ENCODE measurements at places on chromosomes 3 and 15. TPM values are rescaled to one million over a fixed set of nuclear protein-coding genes. Genes with fewer than 3 reads are reported as not detected.

GRCh38 chr15:56774356-56774755, 41.0 kb upstream of the ZNF280D start:
- DNase-seq, result no peak

GRCh38 chr3:52218454-52218853, 7.0 kb downstream of the TLR9 start:
- DNase-seq, result no peak

DNA sequence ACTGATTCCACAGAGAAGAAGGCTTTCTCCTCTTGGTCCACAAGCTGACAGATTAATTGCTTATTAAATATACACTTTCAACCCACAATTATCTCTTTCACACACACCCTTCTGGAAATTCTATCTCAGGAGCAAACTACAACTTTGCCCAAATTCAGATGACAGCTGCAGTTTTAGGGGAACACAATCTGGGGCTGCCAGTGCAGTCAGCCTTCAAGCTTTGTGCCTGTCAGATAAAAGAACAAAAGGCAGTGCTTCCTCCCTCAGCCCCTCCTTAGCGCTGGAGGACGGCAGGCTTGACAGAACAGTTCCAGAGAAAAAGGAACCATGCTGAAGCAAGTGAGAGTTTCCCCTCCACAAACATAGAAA, 99.6 kb downstream of the TMCC1 start:
- peak; percentile 62 for DNase-seq

DNA sequence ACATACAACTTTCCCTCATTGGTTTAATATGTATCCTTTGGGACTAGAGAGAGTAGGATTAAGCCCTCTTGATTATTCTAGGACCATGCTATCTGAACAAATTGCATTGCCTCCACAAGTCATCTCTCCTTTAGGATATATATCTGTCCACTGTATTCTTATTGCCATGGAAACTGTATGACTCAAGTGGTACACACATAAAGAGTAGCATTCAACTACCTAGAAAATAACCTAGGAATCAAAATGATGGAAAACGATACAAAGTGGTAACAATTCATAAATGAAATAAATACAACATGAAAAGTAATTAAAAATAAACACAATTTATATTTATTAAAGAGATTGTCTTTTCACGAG, 212.1 kb upstream of the P2RY1 start:
- DNase-seq, result no peak

DNA sequence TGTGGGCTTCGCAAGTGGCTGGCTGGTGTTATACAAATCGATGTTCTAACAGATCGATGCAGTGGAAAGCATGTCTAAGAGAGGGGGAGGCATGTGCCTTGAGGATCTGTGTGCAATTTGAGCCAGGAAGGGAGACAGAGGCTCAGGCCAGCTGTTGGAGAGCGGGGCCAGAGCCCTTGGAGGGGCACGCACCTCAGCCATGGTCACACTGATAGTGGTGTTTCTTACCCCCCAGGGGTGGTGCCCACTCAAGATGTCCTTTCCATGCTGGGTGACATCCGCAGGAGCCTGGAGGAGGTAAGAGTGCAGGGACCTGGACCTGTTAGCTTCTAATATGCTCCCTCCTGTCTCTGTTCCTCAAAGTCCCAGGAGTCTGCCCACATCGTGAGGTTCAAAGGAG, 3.8 kb upstream of the ABTB1 start:
- no peak for DNase-seq

DNA sequence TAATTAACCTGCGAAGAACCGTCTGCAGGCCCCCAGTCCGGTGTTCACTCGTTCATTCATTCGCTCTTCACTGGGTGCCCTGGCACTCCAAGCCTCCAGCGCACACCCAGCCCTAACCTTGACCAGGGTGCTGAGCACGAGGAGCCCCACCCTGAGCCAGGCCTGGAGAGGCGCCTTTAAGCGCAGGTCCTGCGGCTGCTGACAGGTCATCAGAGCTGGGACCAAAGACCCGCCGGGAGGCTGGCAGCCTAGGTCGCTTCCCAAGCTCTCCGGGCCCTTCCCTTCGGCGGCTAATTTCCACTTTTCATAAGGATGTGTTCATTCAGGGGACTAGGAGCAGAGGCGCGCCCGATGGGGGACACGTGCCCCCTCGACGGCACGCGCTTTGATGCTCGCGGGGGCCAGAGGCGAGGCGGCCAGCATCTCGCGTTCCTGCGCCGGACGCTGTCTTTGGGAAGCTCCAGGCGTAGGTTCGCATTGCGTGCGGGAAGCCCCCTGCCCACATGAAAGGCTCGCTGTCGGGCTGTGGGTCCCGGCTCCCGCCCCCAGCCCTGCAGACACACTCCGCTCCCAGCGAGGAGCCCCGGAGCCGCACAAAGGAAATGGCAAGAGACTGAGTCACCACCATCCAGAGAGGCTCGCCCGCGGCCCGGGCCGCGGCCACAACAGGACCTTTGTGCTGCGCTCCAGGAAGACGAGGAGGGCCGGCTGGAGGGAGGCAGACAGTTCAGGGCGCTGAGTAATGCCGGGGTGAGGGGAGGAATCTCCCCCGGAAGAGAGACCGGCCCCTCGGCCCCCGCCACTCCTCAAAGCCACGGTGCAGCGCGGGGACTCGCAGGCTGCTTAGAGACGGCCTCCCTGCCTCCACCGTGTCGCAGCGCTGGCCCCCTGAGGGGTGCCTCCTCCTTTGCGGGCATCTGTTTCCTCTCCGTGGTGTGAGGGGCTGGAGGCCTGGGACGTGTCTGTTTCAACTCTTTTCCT, 266.4 kb upstream of the HES1 start:
- DNase-seq, result peak; percentile 33

DNA sequence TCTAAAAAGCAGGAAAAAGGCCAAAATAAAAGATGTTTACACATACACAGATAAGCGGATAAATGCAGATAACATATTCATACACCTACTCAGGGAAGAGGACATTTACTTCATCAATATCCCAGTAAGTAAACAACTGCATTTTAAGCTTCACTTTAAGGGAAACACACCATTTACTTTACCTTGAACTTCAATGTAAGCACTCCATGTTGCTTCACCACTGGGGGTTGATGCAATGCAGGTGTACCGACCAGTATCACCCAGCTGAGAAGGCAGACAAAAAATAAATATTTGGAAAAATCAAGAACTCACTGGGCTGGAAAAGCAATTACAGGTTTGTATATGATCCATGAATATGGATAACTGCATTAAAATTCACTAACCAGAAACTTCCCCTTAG, 1099.5 kb downstream of the ROBO1 start:
- DNase-seq, result no peak

ACTRT3 gene
- 1.7 TPM for total RNA-seq

UBXN7 gene
- total RNA-seq, result 26.1 TPM

All from tongue (tissue), 3 donors.